ENCODE measurements at places on chromosomes 3 and 15.

GRCh38 chr15:60343221-60343970, 54.4 kb downstream of the ANXA2 start:
- DNase-seq, result no peak

DNA sequence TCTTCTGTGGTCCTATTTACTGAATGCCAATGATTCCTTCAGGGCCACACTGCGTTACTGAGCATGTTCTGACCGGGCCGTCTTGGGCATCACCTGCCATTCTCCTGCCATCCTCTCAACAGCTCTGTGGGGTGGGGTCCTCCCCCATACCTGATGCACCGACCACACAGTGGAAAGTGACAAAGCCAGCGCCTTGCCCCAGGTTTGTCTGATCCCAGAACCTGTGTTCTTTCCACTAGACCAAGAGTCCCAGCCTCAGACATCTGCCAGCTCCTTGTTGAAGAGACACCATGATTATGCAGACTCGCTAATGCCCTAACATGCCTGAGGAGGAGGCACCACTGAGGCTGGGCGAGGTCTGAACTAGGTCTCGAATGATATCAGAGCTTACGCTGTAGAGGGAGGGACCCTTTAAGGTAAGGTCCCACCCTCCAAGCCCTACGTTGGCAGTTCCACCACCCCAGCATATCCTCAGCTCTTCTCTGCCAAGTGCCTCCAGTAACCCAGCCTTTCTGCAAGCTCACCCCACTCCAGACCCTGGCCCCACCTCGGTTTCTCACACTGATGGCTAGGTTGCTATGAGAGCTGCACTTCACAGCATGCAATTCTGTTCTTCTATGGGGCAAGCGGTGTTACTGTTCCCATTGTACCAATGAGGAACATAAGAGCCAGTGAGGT, 29.8 kb upstream of the PLXNA1 start:
- no peak for DNase-seq

GRCh38 chr3:171824116-171824515, 13.8 kb upstream of the PLD1 start:
- no peak for DNase-seq

DNA sequence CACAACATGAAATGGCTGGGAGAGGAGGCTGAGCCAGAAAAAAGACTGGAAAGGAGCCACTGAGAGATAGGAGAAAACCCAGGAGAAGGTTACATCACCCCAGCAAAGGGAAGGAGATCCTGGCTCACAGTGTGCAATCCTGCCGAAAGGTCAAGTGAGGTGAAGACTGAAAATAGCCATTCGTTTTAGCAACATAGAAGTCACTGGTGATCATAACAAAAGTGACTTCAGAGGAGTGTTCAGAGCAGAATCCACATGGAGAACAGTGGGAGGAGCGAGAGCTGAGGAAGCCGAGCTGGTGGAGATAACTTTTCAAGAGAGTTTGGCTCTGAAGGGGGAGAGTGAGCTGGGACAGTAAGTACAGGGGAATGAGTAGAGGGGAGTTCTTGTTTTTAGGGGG, 5.4 kb upstream of the HEG1 start:
- peak; percentile 76 for DNase-seq

DNA sequence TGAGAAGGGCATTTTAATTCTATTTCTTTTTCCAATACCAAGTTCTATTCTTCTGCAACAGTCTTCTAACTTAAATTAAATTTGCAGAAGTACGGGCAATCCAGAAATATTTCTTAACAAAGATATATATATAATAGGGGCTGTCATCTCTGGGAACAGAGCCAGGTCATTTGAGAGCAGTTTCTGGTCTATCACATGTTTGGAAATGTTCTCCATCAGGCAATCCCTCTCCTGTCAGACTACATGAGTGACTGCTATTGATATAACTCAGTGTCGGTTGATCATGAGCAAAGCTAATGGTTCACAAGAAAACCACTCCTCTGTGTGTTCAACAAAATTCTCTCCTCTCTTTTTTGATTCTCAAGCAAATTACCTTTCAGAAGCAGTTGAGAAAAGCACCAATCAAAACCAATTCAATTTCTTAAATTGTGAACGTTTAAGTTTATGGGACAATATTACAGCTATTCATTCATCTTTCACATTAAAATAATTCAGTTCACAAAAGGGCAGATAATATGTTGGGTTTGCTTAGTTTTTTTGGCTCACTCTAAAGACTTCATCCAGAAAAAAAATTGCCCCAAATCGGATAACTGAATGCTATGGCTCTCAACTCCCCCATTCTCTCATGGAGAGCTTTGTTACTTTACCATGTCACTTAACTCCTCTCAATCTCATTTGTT, 152.9 kb upstream of the TGFBR2 start:
- DNase-seq, result no peak

Data from hepatic stellate cell (primary cell).